ENCODE measurements at places on chromosomes 5 and 9.

- no peak for DNase-seq
These were observed 5.4 kb upstream of the GLT6D1 start for GRCh38 chr9:135644631-135645218.

DNA sequence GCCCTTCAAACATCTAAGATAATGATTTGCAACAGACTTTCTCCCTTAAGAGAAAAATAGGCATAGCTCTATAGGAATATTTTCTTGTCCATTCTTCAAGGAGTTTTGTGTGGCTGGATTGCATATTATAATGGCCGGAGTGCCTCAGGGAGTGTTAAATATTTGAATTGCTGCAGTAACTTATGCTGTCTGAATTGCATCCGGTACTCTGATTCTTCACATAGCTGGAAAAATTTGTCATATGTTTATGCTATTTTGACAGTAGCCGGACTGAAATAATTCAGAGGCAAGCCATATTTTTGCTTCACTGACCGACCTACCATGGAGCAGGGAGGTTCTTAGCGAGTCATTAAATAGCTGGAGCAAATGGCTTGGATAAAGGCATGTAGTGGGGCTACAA lies 621.0 kb downstream of the ACTL7B start:
- no peak for DNase-seq

- DNase-seq, result no peak
These were observed 21.2 kb downstream of the SPATA31D3 start for GRCh38 chr9:81964218-81965171.

GRCh38 chr9:136848393-136849037 lies 694 bp upstream of the PHPT1 start:
- peak; percentile 77 for DNase-seq

GRCh38 chr9:127369428-127369827 lies 27.5 kb upstream of the SLC2A8 start:
- DNase-seq, result no peak

DNA sequence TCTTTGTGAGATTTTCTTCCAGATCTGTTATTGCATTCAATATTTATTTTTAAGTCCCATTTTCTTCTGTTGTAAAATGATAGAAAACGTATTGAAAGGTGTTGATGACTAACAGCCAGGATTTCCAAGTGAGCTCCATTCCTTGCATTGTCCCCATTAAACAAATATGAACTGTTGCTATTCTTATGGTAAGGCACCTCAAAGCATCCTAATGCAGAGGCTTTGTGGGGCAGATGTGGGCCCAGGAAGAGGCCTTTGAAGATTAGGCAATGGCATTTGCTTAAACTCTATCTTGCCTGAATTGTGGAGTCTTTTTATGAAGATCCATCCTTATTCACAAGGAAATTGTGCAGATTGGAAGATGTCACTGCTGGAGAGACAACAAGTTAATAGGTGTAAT lies 38.9 kb downstream of the NTRK2 start:
- DNase-seq, result no peak

DNA sequence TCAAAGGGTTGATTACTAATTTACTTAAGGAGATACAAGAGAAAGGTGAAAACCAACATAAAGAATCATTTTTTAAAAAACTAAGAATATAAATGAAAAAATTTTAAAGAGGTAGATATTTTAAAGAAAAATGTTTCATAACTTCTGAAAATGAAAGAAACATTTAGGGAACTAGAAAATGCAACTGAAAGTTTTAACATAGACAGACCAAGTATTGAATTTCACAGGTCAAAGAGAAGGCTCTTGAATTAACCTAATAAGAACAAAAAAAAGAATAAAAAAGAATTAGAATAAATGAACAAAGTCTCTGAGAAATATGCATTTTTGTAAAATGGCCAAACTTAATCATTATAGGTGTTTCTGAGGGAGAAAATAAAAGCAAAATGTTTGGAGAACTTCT lies 16.1 kb upstream of the FAM174A start:
- no peak for DNase-seq

- peak; percentile 53 for DNase-seq
These were observed 545.8 kb upstream of the ARRDC3 start for GRCh38 chr5:91928754-91929521.

GRCh38 chr9:98966676-98967075 lies 23.0 kb downstream of the COL15A1 start:
- DNase-seq, result no peak

DNA sequence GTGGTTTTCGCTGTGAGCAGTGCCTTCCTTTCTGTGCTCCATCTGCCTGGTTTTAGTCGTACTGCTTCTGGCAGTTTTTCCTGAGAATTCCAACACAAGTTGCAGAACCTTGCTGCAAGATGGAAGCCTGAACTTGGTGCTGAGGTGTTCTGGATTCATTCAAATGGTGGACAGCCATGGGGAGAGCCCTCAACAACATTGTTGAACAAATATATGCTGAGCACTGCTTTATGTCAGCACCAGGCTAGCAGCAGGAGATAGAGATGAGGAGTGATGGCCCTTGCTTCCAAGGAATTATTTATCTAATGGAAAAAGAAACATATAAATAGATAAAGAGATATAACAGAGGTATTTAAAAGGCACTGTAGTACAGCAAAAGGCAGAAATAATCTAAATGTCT lies 7.3 kb upstream of the RPS6 start:
- no peak for DNase-seq

DNA sequence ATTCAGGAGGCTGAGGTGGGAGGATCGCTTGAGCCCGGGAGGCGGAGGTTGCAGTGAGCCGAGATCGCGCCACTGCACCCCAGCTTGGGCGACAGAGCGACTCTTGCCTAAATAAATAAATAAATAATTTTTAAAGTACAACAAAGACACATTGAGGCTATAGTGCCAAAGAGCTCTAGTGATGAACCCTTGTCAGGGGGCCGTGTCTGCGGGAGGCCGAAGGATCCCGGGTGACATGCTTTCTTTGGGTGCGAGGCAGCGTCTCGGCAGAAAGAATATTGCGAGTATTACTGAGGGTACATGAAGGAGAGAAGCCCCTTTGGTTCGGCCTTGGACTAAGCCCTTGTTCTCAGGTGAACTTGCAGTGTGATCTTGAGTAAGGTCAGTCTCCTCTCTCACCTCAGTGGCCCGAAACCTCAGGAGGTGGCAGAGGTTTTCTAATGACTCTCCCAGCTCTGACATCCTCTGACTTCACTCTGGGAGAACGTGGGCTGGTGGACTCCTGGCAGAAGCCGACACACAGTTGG lies 397 bp upstream of the RECK start:
- no peak for DNase-seq

GRCh38 chr5:74205767-74206578 lies 434.6 kb downstream of the ENC1 start:
- no peak for DNase-seq

DNA sequence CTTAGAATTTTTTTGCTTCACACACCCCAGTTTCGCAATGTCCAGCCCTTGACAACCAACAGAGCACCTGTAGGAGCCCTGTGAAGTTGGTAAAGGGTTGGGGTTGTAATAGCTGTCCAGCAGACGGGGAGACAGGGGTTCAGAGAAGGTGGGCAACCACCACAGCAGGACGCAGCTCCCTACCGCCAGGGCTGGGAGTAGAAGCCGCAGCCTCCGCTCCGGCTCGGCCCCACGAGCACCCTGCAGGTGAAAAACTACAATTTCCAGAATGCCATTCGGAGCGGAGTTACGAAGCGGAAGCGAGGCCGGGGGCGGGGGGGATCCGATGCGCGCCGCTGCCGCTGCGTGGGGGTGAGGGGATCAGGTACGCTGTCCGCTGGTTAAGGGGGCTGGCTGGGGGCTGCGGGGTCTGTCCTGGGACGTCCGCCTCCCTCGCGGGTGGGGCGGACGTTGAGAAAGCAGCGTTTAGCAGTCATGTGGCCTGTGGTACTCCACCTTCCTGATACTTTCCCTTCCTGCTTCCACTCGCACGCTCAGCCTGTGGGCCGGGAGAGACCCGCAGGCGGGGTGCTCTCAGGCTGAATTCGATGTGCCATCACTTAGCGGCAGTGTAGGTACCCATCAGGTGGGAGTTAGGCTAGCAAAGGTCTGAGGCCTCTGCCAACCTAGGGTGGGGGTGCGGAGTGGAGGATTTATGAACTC lies at the start of gene TRMT10B:
TSS of gene TRMT10B (plus strand) at position 317 of the 702 bp plus-strand sequence. CDS start 8,127 bp downstream, outside the sequence.
- peak; percentile 74 for DNase-seq

DNA sequence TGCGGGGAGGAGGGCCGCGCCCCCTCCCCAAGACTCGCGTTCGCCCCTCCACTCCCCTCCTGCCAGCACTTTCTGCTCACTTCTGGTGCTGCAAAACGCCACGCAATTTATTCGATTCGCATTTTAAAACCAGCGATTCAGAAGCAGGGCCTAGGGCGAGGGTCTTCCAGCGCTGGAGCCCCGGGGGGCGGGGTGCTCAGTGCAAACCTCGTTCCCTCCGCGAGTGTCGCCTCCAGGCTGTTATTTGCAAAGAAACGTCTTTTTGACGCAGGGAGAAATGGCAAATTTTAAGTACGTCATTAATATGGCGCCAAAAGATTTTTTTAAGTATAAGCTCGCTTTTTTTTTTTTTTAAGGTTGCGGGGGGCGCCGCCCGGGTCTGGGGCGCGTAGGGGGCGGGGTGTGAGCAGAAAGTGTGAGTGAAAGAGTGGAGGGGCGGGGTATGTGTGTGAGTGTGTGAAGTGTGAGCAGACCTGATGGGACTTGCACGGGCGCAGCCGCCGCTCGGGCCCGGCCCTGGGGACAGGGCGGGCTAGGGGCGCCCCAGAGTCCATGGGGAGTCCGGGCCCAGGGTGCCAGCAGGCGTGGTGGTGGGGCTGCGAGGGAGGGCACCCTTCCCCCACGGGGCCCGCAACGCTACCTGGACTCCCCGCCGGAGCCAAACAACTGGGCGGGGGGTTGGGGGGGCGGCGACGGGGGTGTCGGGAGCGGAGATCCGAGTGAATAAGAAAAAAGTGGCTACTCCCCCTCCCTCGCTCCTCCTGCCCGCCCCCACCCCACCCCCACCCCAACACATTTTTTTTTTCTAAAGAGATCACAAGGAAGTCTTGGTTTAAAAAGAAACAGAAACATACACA lies at the start of gene JADE2:
TSS of gene JADE2 (plus strand) at position 845 of the 857 bp plus-strand sequence. CDS start 10,188 bp downstream, outside the sequence.
- DNase-seq, result peak; percentile 93

- DNase-seq, result peak; percentile 11
These were observed 43.5 kb downstream of the FBN2 start for GRCh38 chr5:128494516-128494915.

DNA sequence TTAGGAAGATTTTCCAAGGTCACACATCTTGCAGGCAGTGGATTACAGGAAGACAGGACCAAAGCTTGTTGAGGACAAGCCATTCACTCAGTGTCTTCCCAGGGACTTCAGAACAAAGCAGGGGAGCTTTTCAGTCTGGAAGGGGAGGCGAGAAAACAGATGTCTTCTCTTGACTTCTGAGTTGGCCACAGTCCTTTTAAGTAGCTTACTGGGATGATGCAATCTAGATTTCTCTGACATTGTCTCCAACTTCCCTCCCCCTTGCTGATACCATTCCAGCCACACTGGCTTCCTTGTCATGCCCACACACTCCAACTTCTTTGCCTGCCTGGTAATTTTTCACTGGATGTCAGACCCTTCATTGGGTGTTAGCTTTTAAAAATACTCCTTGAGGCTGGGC lies 174.2 kb upstream of the TBC1D2 start:
- no peak for DNase-seq

DNA sequence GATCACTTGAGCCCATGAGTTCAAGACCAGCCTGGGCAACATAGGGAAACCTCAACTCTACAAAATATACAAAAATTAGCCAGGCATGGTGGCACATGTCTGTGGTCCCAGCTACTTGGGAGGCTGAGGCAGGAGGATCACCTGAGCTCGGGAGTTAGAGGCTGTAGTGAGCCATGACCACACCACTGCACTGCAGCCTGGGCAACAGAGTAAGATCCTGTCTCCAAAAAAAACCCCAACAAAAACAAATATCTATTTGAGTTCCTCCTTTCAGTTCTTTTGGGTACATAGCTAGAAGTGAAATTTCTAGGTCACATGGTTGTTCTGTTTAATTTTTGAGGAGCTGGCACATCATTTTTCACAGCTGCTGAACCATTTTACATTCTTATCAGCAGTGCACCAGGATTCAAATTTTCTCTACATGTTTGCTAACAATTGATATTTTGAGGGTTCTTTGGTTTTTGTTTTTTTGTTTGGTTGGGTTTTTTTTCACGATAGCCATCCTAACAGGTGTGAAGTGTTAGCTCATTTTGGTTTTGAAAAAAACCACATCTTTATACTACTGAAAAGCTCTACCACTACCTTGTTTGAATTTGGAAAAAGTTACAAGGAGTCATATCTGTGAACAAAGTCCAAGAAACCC lies 176.9 kb upstream of the SLC12A2 start:
- no peak for DNase-seq

GRCh38 chr9:84327184-84327583 lies 13.4 kb downstream of the SLC28A3 start:
- DNase-seq, result no peak

- no peak for DNase-seq
These were observed 473.6 kb downstream of the AGTPBP1 start for GRCh38 chr9:85268131-85268530.

DNA sequence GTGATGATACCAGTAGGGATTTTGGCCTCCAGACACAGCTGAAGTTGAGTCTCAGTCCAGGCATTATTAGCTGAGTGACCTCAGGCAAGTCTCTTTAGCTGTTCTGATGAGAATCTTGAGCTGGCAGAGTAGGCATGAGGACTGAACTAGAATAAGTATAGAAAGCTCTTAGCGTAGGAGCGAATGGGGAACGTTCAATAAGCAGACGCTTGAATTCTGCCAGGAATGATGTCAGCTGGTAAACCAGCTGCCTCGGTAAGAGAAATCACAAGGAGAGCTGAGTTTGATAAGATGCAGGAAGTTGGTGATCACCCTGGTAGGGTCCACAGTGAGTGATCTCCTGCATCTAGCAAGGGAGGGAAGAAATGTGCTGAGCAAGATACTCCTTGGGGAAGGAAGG lies 280.4 kb downstream of the NTRK2 start:
- DNase-seq, result no peak

DNA sequence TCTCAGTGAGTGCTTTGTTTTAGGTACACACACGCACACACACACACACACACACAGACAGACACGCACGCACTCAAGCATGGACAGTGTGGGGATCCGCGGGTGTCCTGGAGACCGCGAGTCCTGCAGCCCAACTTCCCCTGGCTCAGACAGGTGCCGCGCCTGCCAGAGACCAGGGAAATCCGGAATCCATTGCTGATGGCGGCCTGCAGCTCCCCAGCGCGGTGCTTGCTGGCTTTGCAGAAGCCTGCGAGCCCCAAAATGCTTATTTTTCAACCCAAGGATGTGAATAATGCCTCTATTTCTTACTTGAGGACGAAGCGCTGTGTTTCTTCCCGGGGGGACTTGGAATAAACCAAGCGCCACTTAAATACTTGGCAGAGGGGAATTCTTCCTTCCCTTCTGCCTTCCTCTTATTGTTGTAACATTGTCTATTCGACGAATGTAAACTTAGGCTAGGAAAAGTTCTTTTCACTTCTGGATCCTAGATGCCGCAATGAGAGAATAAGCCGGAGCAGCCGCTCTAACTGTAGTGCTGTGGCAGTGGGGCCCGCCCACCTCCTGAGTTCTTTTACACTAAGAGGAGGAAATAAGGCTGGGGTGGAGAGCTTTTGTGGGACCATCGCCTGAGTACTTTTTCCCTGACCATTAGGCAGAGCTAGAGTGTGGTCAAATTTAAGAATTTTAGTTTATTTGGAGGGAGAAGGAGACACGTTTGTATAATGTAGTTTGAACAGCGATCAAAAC lies 802 bp downstream of the ITGA2 start:
- no peak for DNase-seq

- DNase-seq, result peak; percentile 79
These were observed 700.2 kb downstream of the IRX1 start for GRCh38 chr5:4295663-4296339.
